ENCODE measurements at places on chromosomes 1 and 21.

- no peak for DNase-seq
These were observed 29.9 kb upstream of the NRIP1 start for GRCh38 chr21:15094706-15095105.

DNA sequence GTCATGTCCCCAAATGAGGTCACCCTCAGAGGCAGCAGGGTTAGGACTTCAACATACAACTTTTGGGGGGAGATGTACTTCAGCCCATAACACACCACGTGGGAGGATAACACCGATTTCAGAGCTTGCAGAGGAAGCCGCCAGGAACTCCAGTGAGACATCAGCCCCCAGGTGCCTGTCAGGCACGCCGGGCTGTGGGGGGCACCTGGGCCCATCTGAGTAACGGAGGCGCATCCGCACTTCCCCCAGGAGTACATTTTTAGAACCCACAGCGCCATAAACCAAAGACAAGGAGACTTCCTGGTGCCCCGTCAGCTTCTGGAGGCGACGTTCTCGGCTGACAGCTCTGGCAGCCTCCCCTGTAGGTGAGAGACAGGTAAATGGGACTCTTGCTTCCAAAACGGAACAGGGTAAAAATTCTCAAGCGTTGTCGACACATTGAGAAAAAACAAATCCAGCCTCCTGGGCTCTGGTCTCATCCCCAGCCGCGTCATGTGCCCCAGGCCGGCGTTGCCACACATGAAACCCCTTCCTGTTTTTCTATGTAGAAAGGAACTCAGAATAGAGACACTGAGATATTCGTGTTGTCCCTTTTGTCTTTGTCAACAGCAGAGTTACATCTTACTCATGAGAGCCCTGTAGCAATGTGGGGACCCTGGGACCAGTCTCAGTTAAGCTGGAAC, 93.3 kb downstream of the PDE9A start:
- peak; percentile 46 for DNase-seq

GRCh38 chr1:40096977-40097782, at the start of gene PPT1:
Gene PPT1, minus strand, starts transcription at chr1:40097252. Its CDS starts 14 bp downstream, at chr1:40097238.
- peak; percentile 84 for DNase-seq

- DNase-seq, result no peak
These were observed 11.9 kb upstream of the LGALS8 start for GRCh38 chr1:236511735-236512418.

- no peak for DNase-seq
These were observed 144.5 kb downstream of the AKT3 start for GRCh38 chr1:243705585-243705984.
